ENCODE measurements at places on chromosomes 1 and 21.

GRCh38 chr1:100359139-100359538 is 6.8 kb downstream of the CDC14A start:
- DNase-seq: no peak

- peak; percentile 29 for DNase-seq
Observed at GRCh38 chr1:6028042-6028850, 17.4 kb upstream of the KCNAB2 start.

GRCh38 chr1:17207046-17207445 is 2.1 kb downstream of the PADI1 start:
- DNase-seq: no peak

GRCh38 chr1:109704173-109704572 is 7.9 kb upstream of the GSTM5 start:
- no peak for DNase-seq

DNA sequence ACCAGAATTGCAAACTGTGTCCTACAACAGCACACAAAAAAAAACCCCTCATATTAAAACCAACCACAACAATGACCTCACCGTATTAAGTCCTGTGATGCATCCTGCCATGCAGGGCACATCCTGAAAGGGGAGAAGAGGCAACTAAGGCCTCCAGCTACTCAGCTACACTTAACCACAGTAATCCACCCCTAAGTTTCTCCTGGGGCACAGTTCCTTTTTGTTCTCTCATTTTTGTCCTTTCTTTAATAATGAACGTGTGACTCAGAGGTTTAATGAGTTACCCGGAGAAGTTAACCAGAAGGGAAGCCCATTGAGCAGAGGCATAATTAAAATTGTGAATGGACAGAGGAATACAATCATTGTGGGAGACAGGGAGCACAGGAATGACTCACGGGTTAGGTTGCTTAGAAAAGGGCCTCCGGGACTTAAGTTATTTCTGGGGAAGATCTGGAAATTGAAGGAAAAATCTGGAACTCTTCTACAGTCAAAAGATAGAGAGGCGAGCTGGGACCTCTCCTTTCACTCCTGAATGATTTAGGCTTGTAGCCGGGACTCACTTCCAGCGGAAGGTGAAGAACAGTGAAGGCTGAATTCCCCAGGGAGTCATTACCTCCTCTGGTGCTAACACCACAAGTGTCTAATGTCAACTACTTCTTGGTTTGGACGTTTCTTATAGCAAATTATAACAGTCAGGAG is 36.9 kb upstream of the HIVEP3 start:
- DNase-seq: no peak

GRCh38 chr1:227568593-227568992 is 5.2 kb downstream of the ZNF678 start:
- no peak for DNase-seq

All from stimulated activated CD8-positive, alpha-beta memory T cell treated with anti-CD3 and anti-CD28 coated beads, Interleukin-4, amount 100 ng/mL, for 1 hour (primary cell).